Astrocyte of the hippocampus (primary cell): ENCODE measurements at places on chromosomes 12 and 14.

- no peak for DNase-seq
These were observed 17.7 kb downstream of the SBNO1 start for GRCh38 chr12:123346946-123347345.

GRCh38 chr14:96125536-96125935, 79.1 kb upstream of the BDKRB2 start:
- DNase-seq, result no peak

DNA sequence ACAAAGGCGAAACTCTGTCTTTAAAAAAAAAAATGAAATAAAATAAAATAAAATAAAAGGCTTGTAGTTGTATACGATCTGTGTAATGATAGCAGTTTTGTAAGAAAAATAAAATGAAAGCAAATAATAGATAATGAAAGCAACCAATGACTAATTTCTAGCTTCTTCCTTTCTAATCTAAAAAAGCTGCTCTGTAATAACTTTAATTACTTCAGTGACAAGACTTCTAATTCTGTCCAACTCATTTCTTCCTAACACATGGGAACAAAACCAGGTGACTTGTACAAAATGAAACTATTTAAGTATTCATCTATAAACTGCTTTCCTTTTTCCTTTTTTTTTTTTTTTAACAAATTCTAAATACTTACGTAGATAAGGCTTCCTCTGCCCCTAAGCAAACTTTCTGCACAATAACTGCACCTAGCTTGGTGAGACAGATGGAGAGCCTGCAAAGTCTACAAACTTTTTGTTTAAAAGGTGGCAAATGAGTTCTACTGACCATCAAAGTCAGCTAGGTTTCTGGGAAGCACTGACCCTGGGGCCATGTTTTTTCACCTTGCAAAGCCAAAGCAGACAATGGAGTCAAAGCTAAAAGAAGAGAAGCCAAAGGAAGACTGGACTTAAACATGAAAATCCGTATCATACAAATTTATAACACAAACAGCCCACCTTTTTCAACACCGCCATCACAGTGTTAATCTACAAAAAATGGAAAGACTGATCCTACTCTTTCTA, 28.2 kb downstream of the DENND5B start:
- no peak for DNase-seq

DNA sequence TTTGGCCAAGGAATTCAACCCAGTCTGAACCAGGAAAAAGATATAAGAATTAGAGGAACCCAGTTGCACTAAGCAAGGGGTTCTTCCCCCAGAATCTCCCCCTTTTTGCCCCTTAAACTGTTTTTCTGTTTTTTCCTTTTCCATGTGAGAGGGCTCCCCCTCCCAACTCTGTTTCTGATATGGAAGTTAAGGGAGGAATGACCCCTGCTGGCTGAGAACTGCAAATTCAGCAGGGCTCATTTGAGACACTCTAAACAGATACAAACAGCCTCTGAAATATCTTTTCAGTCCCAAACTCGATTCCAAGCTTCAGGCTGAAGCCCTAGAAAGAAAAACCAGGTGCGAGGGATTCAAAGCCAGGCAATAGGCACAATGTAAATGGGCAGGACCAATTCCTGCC, 132.7 kb downstream of the SLC41A2 start:
- no peak for DNase-seq

GRCh38 chr12:108915632-108916133, 35.8 kb downstream of the DAO start:
- no peak for DNase-seq

DNA sequence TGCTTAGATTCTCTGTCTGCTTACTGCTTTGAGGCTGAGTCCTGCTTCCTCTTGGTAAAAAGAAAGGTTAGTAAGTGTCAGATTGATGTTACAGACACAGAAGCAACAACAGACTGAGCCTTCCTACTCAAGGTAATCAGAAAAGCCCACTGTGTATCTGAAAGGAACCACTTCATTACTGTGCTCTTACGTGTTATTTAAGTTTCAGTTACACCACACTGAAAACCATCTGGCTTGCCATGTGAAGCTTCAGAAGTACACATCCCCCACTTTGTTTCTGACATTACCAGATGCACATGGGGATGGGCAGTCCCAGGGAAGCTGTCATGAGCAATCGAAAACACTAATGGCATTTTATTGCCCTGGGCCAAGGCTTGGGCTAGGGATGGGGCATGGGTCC, 1290.1 kb downstream of the AACS start:
- DNase-seq, result no peak

GRCh38 chr12:12887471-12887870, 3.9 kb upstream of the GPRC5A start:
- no peak for DNase-seq

GRCh38 chr12:25052914-25053211, 104.0 kb upstream of the BCAT1 start:
- no peak for DNase-seq

GRCh38 chr12:114665411-114666260, 18.3 kb downstream of the TBX3 start:
- DNase-seq, result no peak
